ENCODE measurements at places on chromosomes 12 and 14.

GRCh38 chr14:77158175-77158881 lies 16.7 kb upstream of the ZDHHC22 start:
- DNase-seq, result no peak

DNA sequence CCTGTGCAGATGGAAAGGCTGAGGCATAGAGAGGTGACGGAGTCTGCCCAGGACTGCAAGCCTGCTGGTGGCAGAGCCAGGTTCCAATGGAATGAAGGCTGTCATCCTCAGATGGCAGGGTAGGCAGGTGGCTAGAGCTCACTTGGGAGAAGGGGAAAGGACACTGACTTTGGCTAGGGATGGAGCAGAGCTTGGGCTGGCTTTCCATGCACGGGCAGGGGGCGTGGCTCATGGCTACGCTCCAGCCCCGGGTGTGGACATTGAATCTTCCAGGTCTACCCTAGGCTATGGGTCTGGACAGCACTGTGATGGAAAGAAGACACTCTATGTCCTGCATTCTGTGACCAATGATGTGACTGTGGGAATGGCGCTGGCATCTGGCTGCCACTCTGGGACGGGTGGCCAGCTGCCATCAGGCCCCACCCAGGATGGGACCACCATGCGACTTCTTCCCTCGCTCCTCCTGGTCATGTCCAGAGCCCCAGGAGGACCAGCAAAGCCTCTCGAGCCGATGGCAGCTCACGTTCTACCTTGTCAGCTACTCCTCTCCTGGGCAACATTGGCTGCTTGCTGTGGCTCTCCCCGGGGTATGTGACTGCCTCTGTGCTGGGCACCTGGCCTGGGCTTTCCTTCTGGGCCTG lies 398.7 kb downstream of the TMEM121 start:
- no peak for DNase-seq

DNA sequence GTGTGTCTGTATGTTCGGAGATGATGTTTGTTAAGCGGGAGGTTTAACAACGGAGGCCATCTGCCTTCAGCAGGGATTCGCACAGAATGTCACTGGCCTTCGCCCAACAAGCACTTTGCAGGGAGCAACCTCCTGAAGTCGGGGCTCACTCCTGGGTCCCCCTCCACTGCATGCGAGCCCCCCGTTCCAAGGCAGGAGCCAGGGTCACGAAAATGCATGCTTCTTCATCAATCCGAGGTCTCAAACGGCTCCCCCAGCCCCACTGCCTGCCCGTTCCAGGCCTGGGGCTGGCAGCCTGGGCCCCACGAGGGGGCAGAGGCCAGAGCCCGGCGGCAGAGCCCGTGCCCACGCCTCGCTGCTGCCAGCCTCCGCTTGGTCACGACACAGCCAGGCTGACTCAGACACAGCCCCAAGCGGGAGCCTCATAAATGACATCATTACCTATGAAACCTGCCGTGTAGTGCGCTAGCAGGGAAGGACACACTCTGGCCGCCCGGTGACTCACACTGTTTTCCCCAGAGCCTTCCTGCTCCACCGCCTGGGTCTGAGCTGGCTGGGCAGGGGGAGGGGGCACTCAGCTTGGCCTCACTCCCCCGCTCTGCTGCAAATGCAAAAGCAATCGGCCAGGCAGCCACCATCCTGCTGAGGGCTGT lies 169.5 kb upstream of the RTL1 start:
- no peak for DNase-seq

DNA sequence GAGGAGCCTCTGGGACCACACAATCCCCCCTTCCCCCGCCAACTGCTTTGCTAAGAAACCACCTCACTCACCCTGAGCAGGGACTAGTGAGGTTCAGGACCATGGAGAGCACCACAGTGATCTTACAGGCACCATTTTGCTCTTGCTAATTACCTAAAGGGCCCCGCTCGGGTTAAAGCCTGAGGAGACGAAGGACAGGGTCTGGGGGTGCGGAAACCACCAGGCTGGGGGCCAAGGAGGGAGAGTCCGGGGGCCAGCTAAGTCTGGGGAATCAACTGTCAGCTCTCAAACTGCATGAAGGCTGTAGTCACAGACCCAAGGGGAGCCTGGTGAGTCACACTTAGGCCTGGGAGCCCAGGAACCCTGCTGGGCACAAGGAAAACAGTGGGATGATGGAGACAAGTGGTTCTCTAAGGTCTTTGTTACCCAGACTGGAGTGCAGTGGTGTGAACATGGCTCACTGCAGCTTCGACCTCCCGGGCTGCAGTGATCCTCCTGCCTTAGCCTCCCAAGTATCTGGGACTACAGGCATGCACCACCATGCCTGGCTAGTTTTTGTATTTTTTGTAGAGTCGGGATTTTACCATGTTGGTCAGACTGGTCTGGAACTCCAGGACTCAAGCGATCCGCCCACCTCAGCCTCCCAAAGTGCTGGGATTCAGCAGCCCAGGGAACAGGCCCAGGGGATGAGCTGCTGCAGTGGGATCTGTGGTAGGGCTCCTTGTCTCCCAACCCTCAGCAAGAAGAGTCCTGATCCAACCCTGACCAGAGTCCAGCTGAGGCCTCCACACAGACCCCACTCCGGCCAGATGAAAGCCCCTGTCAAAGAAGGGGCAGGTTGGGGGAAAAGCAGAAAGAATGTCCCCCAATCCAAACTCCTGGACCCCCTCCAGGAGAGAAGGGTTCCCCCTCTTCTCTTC lies 98.8 kb downstream of the CALM1 start:
- no peak for DNase-seq

GRCh38 chr12:1197264-1198018 lies 206.4 kb downstream of the ERC1 start:
- no peak for DNase-seq

GRCh38 chr12:25845415-25845814 lies 113.1 kb upstream of the RASSF8 start:
- DNase-seq, result no peak

DNA sequence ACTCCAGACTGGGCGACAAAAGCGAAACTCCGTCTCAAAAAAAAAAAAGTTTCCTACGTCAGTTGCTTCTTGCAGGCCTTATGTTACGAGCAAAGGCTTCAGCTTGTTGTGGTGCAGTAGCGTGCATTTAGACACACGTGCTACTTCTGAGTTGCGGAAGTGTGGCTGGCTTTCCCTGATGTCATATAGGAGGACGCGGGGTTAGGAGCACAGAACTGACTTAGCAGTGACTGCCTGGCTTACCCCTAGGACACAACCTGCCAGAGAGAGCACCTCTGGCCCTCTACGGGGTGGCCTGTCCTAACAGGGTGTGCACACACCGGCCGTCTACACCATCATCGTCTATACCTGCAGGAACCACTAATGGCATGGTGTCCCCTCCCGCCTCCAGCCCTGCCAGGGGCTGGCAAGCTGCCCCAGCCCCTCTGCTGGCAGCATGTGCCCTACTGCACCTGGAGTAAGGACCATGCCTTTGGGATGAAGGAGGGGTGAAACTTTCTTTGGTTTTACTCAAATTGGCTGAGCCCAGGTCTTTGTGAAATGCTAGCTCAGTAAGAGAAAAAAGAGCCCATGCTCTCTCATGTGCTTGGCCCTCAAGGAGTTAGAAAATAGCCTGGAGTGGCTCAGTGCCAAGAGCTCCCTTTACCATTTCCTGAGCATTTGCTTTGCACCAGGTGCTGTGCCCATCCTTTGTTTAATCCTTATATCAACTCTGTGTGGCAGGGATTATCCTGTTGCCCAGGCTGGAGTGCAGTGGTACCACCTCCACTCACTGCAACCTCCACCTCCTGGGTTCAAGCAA lies 1.7 kb upstream of the GPR68 start:
- no peak for DNase-seq

GRCh38 chr12:118061011-118061872 lies at the start of gene WSB2:
Gene WSB2 (minus strand): TSS chr12:118061179. CDS start chr12:118061048, 131 bp downstream.
- no peak for DNase-seq

DNA sequence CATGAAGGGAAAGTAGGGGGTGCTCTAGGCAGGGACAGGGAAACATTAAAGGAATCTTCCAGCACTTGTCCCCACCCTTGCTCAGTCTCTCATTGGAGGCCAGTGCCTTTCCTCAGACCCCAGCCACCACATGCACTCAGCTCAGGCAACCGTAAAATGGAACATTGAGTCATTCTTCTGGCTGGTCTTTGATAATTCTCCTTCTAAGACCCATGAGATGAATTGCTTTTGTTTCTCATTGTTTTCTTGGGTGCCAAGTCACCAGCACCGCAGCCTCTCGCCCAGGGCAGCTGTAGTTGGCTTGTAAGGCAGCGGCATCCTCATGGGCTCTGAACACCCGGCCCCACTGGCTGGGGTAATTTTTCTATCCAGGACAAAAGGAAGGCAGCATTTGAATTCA lies 108.2 kb downstream of the PHETA1 start:
- no peak for DNase-seq

DNA sequence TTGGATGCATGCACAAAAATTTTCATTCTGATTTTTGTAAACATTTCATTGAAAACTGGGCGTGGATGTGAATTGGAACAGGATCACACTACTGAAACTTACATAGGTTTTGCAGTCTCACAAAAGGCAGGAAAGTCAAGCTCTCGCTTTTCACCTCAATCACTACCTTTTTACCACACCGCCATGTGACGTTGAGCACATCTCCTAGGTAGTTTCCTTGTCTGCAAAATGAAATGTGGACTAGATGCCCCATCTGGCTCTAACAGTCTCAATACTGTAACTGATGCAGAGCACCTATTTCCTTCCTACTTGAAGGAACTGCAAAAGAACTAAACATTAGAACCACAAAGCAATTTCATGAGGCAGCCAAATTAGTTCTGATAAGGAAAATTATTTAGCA lies 4.4 kb upstream of the YY1 start:
- DNase-seq, result no peak

DNA sequence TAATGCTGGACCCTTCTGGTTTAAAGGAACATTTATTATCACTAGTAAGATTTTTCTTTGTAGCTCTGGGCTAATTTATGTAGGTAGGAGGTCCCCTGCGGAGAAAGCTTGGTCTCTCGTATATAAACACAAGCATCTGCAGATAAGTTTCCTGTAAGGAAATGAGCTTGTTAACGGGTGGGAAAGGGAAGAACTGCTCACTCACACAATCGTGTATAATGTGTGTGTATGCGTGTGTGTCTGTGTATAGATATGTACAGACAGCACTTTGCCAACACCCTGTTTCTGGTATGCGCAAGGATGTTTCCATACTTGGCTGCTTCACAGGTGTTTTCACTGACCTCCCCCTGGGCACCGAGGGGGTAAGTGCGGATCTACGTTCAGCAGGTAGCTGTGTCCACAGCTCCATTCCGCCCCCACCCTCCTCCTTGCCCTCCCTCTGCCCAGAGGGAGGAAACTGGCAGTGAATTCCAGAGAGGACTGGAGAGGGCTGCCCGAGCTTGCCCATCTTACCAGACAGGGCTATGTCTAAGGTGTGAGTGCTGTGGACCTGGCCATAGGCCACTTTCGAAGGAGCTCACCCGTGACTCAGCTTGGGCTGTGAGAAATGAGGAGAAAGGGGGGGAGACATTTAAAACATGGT lies 65.2 kb downstream of the NINJ2 start:
- DNase-seq, result no peak

GRCh38 chr14:96303981-96304380 lies 48.0 kb downstream of the BDKRB1 start:
- no peak for DNase-seq

DNA sequence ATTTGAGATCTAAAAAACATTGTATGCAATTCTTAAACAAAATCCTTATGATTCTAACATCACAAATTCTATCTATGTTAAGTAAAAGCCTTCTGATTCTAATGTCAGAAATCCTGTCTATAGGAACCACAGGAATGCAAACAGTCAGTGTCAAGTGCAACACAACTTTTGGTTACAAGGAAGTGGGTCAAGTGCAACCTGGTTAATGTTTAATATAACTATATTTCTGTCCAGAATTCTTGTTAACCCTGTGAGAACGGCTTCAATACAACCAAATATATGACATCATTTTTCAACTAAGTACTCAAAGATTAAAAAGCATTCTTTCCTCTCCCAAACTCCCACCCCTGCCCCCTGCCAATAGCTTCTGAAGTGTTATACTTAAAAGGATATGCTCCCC lies 107.9 kb upstream of the PLEKHA5 start:
- DNase-seq, result no peak

Data from stimulated activated CD8-positive, alpha-beta memory T cell treated with anti-CD3 and anti-CD28 coated beads, Interleukin-4, amount 100 ng/mL, for 1 hour (primary cell).